ENCODE measurements at places on chromosomes 7 and 10. TPM values are rescaled to one million over a fixed set of nuclear protein-coding genes. Genes with fewer than 3 reads are reported as not detected.
A peak's percentile ranks its signal among the peaks of the same experiment; 100 is the strongest.

- no peak for DNase-seq
Measured at GRCh38 chr10:8074881-8075280, 20.4 kb downstream of the GATA3 start.

HABP2 gene
- 3.6 TPM for total RNA-seq

GRCh38 chr7:151404216-151405011, 5.4 kb downstream of the WDR86 start:
- peak; percentile 82 for DNase-seq

DNA sequence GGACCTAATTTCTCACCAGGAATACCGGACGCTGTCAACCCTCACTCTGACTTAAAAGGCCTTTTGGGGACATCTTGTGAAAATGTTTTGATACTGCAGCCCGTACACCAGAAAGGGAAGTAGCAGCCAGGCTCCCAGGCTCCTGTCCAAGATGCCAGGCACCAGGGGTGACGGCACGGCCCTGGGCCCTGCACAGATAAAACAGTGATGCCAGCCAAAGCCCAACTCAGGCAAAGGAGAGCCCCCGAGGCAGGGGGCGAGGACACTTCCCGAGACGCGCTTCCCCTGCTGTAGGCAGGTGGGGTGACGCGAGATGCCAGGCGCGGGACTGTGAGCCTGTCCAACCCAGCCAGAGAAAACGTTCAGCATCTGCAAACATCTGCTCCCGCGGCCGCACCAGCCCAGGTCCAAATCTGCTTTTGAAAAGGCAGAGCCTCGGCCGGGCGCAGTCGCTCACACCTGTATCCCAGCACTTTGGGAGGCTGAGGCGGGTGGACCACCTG, 15.7 kb downstream of the ZFAND2A start:
- DNase-seq, result no peak

- peak; percentile 83 for DNase-seq
Measured at GRCh38 chr7:100799037-100799896, 28.1 kb downstream of the EPHB4 start.

DNA sequence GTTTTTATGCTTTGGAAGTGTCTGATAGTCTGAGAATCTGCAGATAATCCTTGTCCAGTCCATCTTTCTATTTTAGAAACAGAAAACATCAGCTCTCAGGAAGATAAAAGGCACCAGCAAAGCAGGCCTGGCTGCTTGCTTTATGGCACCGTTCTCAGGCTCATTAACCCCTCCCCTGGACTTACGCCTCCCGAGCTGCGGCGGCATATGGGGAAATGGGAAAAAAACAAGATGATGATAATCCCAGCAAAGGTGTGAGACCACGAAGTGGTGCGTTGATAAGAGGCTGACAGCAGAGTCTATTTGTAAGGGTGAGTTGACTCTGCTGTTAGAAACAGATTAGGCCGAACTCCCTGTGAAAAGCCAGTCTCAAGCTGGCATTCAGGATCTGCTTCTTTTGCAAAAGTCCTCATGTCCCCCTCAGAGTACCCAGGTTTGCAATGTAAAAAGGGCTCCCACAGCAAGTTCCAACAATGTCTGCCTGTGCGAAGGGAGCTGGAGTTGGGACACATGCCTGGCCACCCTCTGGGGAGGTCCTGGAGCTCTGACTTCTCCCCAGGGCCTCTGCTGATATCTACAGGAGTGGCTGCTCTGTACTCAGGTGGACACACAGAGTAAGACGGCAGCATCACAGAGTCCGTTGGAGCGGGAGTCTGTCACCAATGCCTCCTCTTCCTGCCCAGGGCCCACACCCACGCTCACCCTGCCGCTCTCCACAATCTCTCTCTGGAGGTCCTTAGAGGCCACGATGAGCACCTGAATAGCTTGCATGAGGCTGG, 54.3 kb downstream of the SPDYE5 start:
- no peak for DNase-seq

GRCh38 chr10:6579904-6580278, at the start of gene PRKCQ:
TSS of gene PRKCQ (minus strand) at chr10:6580276. CDS start at chr10:6515135, 65,141 bp downstream.
- DNase-seq, result no peak

RBP3 gene
- total RNA-seq, result not detected

CRTAC1 gene
- total RNA-seq, result 128 TPM

ACTL6B gene
- total RNA-seq, result not detected

DNA sequence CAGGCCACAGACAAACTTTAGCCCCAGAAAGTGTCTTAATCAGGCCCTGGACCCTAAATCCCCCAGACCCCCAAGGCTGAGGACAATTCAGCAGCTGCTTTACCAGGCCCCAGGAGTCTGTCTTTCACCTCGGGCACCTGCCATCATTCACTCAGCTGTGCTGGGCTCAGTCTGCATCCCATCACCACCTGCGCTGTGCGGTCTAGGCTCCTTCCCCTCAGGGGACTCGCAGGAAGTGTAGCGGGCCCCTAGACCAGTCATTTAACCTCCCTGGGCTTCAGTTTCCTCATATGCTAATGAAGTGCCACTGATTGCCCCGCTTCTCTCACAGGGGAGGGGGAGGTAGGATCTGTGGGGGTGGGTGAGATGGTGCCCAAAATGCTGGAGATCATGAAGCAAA, 76.4 kb upstream of the ZMIZ1 start:
- no peak for DNase-seq

- DNase-seq, result no peak
Measured at GRCh38 chr10:70162151-70162891, 8.0 kb downstream of the SAR1A start.

- no peak for DNase-seq
Measured at GRCh38 chr10:114548662-114549061, 109.4 kb downstream of the ABLIM1 start.

MOGAT3 gene
- not detected for total RNA-seq

DNA sequence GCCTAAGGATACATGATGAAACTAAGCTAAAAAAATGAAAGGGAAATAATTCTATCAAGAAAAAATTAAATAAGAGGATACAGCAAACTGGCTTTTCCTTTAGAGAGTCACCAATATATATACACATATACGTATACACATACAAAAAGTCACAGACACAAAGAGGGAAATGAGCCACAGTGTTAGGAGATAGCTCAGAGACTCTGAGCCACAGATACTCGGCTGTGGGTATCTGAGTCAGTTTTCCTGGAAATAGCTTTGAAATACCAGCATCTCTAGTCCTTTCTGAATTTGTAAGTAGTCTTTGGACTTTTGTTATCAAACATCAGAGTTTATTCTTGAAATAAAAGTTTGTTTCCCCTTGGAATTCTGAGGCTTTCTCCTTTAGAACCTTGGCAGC, 111.8 kb downstream of the TBXAS1 start:
- DNase-seq, result no peak

GRCh38 chr10:78223088-78223487, 189.4 kb downstream of the RPS24 start:
- no peak for DNase-seq

DNA sequence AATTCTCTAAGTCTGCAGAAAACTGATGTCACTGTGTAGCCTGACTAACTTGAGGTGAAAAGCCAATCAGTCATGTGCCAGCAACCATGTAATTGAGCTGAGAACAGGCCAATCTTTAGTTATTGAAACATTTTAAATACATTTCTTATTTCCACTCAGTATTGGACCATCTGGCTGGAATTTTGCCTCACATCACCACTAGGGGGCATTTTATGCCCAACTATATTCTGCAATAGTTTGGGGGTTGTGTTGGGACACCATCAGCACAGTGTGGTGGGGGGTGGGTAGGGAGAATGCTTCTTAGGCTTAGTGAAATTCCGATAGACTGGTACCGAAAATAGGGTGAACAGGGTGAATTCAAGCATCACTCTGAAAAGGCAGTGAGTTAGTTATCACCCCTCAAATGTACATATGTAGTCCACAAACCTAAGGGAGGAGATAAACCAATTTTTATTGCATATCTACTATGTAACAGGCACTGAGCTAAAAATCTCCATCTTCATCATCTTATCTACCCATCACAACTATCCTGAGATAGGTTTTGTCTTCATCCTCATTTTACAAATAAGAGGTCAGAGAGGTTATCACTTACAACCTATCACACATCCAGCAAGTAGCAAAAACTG, 17.8 kb downstream of the NPSR1 start:
- DNase-seq, result no peak

- DNase-seq, result peak; percentile 79
Measured at GRCh38 chr7:30159698-30160143, 24.9 kb downstream of the MTURN start.

MRC1 gene
- 370 TPM for total RNA-seq

CNNM1 gene
- total RNA-seq, result 0.69 TPM

SFXN2 gene
- 12.0 TPM for total RNA-seq

DNA sequence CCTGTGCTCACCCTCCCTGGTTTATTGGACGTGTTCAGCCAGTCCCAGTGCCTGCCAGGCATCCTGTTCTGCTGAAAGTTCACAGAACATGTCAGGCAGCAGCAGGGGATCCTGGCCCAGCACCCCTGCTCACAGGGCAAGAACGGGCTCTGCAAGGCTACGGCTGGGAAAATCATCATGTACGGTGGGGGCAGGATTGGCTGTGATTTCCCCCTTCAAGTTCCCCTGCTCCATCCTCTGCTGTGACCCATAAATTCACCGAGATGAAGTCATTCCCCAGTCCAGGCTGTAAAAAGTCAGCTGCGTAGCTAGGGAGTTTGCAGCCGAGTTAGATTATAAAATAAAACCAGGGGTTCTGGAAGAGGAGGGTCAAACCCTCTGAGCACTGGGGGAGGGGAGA, 484.1 kb upstream of the ZMIZ1 start:
- DNase-seq, result no peak

GRCh38 chr7:75628055-75628454, 110.7 kb downstream of the HIP1 start:
- no peak for DNase-seq

CDHR3 gene
- total RNA-seq, result 1.4 TPM

DNA sequence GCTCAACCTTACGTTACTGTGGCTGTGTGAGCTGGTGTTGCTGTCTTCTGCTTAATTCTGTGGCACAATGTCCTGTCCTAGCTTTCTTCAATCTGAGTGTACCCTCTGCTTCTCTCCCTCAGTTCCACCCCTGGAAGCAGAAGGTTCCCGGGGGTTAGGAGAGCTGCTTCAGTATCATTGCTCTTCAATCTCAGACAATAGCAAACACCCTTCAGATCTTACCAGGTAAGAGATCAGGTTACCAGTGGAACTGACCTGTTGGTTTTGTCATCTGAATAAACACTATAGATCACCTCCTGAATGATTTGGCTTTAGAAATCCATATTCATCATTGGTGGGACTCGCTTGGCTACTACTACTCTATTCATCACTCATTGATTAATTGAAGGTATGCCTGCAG, 48.4 kb downstream of the DNAJB9 start:
- no peak for DNase-seq

GRCh38 chr7:27940341-27940740, 200.4 kb downstream of the TAX1BP1 start:
- no peak for DNase-seq

PDGFA gene
- total RNA-seq, result 57.1 TPM

- DNase-seq, result peak; percentile 52
Measured at GRCh38 chr7:157476654-157477549, 140.1 kb downstream of the DNAJB6 start.

CALU gene
- total RNA-seq, result 100 TPM

SH2B2 gene
- total RNA-seq, result 13.2 TPM

DNA sequence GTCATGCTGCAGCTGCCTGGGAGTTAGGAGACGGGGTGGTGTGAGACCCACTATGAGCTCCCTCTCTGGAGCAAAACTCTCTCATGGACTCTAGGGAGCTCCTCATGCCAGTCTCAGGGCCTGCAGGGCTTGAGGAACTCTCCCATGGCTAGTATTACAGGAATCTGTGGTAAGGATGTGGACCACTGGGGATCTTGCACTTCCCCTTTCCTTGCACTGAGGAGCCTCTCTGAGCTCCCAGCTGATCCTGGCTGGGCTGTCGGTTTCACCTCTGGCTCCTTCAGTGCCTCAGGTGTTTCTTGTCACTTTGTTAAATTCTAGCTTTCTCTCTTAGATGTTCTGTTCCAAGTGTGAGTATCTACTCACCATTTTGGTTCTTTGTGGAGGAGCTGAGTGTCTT, 71.6 kb upstream of the IMMP2L start:
- DNase-seq, result no peak

DNA sequence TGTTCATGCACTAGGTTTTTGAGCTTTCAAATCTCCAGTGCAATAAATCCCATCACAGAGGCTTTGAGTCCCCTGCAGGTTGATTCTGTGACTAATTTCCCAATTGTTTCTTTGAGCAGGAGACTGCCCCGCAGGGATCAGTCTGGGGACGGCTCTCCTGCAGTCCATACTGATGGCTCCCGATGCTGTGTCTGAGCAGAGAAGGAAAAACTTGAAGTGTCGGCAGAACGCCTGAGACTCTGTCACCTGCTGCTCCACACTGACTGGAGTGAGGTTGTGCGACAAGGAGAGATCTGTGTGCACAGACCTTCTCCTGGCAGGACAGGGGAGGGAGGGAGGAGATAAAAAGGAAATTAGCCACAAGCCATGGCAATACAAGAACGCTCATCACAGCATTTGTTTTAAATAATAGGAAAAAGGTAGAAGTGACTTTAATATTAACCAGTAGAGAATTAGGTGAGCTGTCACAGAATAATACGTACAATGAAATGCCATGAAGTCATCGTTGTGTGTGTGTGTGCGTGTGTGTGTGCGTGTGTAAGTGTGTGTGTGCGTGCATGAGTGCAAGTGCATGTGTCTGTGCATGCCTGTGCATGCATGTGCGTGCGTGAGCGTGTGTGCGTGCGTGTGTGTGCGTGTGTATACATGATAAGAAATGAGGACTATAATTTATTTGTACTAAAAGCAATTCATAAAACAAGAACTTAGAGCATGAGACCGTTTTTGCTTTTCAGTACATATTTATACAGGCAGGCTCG, 38.2 kb downstream of the HTR5A start:
- DNase-seq, result no peak

DNA sequence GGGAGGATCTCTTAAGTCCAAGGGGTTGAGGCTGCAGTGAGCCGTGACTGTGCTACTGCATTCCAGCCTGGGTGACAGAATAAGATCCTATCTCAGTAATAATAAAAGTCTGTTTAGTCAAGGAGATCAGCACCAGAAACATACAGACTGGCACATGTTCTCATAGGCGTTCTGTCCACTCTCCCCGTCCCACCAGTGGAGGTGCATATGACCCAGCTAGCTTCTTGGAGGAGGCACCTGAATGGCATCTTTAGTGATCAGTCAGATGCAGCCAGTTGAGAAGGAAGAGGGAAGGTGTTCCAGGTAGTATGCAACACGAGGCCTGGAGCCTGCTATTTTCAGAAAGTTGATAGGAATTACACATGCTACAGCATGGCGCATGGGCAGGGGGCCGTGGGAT, 45.3 kb upstream of the SVIL start:
- no peak for DNase-seq

- DNase-seq, result peak; percentile 59
Measured at GRCh38 chr10:86363833-86364490, 2.6 kb downstream of the GRID1 start.

ITGB1 gene
- 517 TPM for total RNA-seq

- no peak for DNase-seq
Measured at GRCh38 chr10:59753267-59753666, at the start of gene MRLN. TSS of gene MRLN (minus strand) at chr10:59753455.

- no peak for DNase-seq
Measured at GRCh38 chr10:103474077-103474476, 5.0 kb downstream of the CALHM3 start.

MYH16 gene
- total RNA-seq, result not detected

ANKRD30A gene
- total RNA-seq, result 0.12 TPM

TMEM106B gene
- 37.5 TPM for total RNA-seq
